ENCODE measurements at places on chromosomes 2 and 18. TPM values are rescaled to one million over a fixed set of nuclear protein-coding genes. Genes with fewer than 3 reads are reported as not detected.

Gene PROKR1
- not detected for total RNA-seq

Gene ALK
- not detected for total RNA-seq

Gene SP9
- total RNA-seq: not detected

Gene GAL3ST2
- not detected for total RNA-seq

Gene GALNT3
- total RNA-seq: 46.2 TPM

Gene IL1RL2
- 0.63 TPM for total RNA-seq

Gene SCN9A
- total RNA-seq: 0.71 TPM

Gene CTIF
- 11.5 TPM for total RNA-seq

Gene RASGRP3
- 0.19 TPM for total RNA-seq

Gene DYSF
- 7.2 TPM for total RNA-seq

Gene DNAJB2
- total RNA-seq: 42.6 TPM

Gene RGPD3
- total RNA-seq: 0.09 TPM

Gene AKAIN1
- not detected for total RNA-seq

Gene EIPR1
- total RNA-seq: 46.8 TPM

Gene MROH2A
- not detected for total RNA-seq

Gene XDH
- 4.6 TPM for total RNA-seq

Gene TRPM8
- total RNA-seq: not detected

Gene ALS2
- 10.2 TPM for total RNA-seq

Gene VWC2L
- total RNA-seq: not detected

Gene ANAPC1
- total RNA-seq: 45.4 TPM

Gene CTAGE1
- not detected for total RNA-seq

Gene SIGLEC15
- 0.07 TPM for total RNA-seq

Gene CPO
- total RNA-seq: not detected

Gene IRS1
- 27.2 TPM for total RNA-seq

Gene PAX3
- total RNA-seq: not detected

All from airway epithelial cell (primary cell).